Activated CD4-positive, CD25-positive, alpha-beta regulatory T cell (primary cell): ENCODE measurements at places on chromosomes 1 and 21.

- DNase-seq: peak; percentile 37
Measured at GRCh38 chr1:226990133-226990716, 50.1 kb downstream of the COQ8A start.

- no peak for DNase-seq
Measured at GRCh38 chr1:66134004-66134403, 341.3 kb downstream of the PDE4B start.

- DNase-seq: no peak
Measured at GRCh38 chr1:107415241-107415640, 274.4 kb downstream of the NTNG1 start.

GRCh38 chr1:212920246-212920645, 30.1 kb upstream of the VASH2 start:
- no peak for DNase-seq

DNA sequence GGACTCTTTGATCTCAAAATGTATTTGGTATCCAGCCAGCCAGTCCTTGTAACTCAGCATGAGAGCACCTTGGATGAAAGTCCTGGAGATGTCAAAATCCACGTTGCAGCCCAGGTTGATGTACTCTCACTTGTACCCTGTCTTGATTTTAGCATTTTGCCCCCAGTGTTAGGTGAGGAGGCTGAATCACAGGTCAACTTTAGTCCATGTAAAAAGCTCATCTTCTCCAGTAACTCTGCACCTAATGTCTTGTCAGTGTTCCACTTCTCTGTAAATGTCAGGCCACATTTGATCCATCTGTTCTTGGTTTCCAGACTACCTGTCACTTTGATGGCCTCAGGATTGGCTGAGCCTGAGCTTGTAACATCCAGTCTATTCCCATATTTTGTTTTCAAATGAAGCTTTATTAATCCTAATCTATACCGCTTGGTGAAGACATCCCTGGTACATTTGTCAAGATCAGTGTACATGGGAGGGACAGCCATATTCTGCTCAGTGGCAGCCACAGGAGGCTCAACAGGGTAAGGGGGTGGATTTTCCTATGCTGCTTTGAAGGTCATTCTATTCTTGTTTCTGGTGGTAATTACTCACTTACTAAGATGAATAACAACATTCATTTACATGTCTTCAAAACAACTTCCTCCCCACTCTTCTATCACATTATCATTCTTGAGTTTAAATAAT, 24.1 kb upstream of the FCRL3 start:
- DNase-seq: no peak
